ENCODE measurements at places on chromosomes 12 and 14.

- peak; percentile 20 for DNase-seq
These were observed 1.1 kb downstream of the NCAPD2 start for GRCh38 chr12:6494968-6495367.

- DNase-seq, result peak; percentile 28
These were observed 26.6 kb upstream of the NXPH4 start for GRCh38 chr12:57190037-57190436.

GRCh38 chr14:64709126-64709525 is 4.9 kb downstream of the PLEKHG3 start:
- DNase-seq, result no peak

DNA sequence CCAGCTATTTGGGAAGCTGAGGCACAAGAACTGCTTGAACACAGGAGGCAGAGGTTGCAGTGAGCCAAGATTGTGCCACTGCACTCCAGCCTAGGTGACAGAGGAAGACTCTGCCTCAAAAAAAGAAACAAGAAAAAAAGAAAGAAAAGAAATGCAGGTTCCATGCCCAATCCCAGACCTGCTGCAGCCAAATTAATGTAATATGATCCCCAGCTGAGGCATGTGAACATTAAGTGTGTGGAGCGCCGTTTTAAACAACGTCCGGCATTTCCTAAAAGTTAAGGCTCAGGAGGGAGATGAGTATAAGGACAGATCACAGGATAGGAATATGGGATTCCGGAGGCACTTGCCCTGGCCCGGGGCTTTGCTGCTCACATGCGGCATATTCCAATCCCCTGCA is 162.9 kb downstream of the KSR2 start:
- DNase-seq, result no peak

DNA sequence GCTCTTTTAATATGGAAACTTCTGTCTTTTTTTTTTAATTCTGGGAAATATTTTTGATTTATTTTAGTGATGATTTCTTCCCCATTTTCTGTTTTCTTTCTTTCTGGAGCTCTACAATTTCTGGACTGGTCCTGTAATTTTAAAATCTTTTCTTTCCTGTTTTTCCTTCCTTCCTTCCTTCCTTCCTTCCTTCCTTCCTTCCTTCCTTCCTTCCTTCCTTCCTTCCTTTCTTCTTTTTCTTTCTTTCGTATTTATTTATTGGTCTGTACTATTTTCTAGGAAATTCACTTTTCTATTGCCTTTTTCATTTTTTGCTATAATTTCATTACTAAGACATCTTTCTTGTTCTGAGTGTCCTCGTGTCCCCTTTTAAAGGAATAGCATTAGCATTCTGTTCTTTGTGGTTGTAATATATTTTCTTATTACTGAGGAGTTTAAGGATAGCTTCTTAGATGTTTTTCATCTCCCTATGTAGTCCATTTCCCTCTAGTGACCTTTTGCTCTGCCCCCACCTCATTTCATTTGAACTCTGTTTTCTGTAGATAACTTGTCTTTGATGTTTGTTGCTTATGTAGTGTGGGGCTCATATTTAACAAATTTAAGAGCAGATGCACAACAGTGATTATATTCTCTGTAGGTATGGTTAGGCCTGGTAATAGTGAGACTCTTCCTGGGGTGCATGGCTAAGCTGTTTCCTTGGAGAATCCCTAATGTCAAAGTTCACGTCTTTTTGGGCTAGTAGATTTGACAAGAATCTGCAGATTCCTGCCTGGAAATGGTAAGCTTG is 38.0 kb downstream of the TBC1D15 start:
- DNase-seq, result no peak

Data from hematopoietic multipotent progenitor cell treated with erythropoietin and hydrocortisone succinate and interleukin-3 and kit ligand, for 4 days (in vitro differentiated cells).